HT1080 (cell line): ENCODE measurements at places on chromosomes 16 and 17. TPM values are rescaled to one million over a fixed set of nuclear protein-coding genes. Genes with fewer than 3 reads are reported as not detected.
A peak's percentile ranks its signal among the peaks of the same experiment; 100 is the strongest.

DNA sequence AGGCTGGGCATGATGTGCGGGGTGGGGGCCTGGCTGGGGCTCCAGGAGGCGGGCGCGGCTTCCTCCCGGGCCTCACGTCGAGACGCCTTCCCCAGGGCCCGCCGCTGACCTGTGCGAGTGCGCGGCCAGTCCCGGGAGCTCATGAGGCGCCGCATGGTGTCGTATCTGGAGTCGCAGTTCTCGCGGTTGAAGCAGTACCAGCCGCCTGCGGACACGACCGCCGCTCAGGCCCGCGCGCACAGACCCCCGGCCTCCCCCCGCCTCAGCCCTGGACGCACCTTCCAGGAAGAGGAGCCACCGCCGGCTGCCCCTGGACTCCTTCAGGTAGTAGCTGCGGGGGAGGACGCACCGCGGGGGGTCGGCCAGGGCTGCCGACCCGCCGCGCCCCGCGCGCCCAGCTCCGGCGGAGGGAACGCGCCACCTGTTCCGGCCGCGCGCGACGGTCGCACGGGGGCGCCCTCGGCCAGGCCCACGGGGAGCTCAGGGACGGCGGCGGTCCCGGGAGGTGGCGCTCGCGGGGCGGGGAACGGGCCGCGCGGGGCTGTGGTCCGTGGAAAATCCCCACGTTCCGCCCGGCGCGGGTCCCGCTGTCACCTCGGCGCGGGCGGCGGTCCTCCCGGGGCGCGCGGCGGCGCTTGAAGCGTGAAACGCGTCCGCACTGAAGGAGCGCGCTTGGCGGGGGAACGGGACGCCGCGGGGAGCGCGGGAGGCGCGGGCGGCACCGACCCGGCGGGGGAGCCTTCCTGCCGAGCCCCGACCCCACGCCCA lies 1.4 kb downstream of the NOTUM start:
- no peak for DNase-seq

KRT39 gene
- not detected in 2 replicates for total RNA-seq

COX6A2 gene
- total RNA-seq, result not detected in 2 replicates

DNA sequence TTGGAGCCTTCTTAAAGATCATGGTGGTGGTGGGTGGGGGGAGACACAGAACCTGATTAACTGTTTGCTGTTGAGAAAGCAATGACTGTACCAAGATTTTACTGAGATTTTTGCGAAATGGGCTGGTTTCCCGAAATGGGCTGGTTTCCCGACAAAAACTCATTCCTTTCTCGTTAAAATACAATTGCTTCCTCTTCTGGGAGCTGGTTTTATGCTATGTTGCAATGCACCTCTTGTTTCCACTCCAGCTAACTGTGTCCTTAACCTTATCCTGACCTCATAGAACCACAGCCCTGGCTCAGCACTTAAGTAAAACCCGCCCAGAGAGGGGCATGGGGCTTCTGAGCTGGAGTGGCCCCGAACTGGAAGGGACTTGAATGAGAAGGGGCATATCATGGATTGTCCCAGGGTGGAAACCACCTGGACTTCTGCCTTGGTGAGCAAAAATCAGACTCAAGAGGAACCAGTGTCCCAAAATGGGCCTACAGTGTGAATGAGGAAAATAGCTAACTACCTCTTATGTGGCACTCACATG lies 20.9 kb downstream of the FAM20A start:
- DNase-seq, result peak; percentile 27

GRCh38 chr16:87186446-87186845 lies 130.7 kb downstream of the C16orf95 start:
- DNase-seq, result no peak

DNA sequence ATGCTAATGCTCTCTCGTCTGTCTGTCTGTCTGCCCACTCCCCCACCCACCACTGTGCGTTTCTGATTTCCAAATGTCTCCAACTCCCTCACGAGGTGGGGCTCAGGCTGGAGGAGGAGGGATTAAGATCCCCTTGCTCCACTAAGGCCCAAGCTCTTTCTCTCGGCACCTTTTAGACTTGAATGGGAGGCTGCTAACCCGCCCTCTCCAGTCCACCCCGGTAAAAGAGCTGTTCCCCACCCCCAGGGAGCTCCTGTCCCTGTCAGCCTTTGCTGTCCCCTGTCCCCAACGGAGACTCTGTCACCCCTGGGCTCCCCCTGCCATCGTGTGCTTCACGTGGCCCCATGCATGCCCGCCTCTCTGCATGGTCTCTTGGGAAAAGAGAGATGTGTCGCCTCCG lies 68.5 kb upstream of the PLCG2 start:
- no peak for DNase-seq

GRCh38 chr16:56488035-56488434 lies 31.8 kb downstream of the BBS2 start:
- DNase-seq, result no peak

DNA sequence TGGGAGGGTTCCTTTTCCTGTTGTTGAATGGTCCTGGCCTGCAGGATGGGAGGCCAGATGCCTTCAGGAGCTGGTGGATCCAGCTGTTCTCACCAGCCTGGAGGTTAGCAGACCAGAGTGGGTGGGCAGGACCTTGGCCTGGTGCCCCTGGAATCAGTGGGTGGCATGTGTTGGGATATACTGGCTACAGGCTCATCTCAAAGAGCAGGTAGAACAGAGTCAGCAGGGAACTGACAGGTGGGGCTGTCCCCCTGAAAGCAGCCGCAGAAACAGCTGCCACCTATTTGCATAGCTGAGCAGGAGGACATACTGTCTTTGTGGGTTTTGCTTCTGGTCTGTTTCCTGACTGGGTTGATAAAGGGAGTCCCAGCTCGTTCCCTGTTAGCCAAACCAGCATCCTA lies 144.1 kb downstream of the RAB11FIP4 start:
- no peak for DNase-seq

DNA sequence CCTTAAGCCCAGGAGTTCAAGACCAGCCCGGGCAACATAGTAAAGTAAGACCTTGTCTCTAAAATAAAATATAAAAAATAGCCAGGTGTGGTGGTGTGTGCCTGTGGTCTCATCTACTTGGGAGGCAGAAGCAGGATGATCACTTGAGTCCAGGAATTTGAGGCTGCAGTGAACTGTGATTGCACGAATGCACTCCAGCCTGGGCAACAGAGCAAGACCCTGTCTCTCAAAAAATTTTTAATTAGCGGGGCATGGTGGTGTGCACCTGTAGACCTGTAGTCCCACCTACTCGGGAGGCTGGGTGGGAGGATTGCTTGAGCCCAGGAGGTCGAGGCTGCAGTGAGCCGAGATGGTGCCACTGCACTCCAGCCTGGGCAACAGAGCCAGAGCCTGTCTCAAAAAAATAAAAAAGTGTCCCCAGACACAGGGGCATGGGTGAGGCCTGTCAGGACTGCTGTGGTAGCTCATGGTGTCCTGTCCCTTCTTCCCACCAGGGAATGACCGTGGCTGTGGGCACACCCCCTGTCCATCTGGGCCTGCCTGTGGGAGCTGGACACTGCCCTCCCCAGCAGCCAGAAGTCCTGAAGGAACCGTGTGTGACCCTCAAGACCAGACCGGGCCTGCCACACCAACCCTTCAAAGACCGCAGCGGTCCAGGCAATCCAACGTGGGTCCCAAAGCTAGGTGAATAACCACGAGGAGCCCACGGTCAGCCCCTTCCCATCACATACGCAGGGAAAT lies 30.8 kb upstream of the GAA start:
- no peak for DNase-seq

AIPL1 gene
- total RNA-seq, result not detected in 2 replicates

CD7 gene
- total RNA-seq, result not detected in 2 replicates

- DNase-seq, result peak; percentile 39
Observed at GRCh38 chr16:14509055-14509454, 121.0 kb downstream of the PARN start.
